ENCODE measurements at places on chromosomes 1 and 21.

DNA sequence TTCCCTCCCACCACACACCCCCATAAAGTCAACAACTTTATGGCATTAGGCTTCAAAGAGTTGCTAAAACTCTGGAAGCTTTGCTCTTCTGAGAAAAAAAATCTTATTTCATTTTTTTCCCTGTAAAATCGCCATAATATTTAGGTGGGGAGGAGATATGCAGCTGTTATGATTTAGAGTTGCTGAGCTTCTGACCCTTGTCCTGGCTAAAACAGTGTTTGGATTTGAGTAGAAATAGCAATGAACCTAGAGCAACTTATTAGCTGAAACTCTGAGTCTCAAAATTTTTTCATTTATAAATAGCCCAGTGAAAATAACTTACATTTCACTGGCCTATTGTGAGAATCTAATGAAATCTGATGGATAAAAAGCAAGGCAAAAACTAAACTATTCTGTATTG lies 482.8 kb upstream of the NFIA start:
- no peak for DNase-seq

- no peak for DNase-seq
Observed at GRCh38 chr1:198641501-198641900, 2.7 kb downstream of the PTPRC start.

DNA sequence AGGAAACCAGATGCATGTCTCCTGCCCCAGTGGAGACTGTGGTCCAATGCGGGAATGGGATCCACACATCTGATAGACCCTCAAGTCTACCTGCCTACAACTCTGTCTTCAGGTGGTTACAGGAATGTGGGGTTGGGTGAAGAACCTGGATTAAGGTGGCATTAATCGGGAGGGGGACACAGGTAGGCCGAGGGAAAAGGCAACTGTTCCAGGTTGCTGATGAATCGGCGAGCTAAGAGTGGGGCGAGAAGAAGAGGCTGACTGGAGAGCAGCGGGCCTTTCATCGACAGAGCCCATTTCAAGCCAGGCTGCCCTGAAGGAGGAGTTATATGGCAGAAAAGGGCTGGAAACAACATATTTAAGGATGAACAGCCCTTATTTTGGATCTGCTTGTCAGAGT lies 836 bp downstream of the CD2 start:
- no peak for DNase-seq

DNA sequence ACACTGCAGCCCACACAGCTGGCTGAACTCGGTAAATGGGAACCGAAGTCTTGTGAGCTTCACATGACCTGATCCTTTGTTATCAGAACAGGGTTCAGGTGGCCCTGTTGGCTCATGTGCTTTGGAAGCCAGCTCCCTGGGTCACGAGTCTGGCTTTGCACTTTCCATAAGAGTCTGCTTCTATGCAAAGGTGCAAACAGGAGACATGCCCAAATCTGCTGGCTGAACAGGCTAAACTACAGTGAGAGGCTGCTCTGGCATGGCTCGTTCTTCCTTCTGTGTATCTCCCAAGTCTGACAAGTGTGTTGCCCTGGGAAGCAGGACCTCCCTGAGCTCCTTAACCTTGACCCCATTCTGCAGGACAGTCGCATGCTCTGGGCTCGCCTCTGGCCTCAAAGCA lies 549.6 kb downstream of the KIF26B start:
- DNase-seq: no peak

GRCh38 chr1:108560189-108560873 lies 431 bp downstream of the EEIG2 start:
- peak; percentile 11 for DNase-seq
